NCI-H1417 treated with DMSO at 0.1 percent for 48 hours (cell line): ENCODE measurements at places on chromosomes 11 and 22.

GRCh38 chr11:120381401-120381800, 45.2 kb downstream of the ARHGEF12 start:
- DNase-seq = no peak

- DNase-seq = no peak
Observed at GRCh38 chr22:46366801-46367706, 31.5 kb downstream of the TRMU start.

DNA sequence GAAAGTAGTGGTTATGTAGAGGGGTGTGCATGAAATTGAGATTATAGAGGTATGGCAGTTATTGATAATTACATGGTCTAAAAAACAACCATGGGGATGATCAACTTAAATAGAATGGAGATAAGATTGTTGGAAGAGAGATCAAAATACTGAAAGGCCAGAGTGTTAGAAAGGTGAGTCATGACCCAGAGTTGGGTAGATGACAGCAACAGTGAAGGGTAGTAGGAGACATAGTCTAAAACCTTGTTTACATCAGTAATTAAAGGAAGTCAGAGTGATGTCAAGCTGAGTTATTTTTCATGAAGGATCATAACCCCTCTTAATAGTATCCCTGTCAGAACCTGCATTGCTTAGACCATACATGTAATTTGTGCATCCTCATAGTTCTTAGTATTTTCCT, 110.9 kb downstream of the ELP4 start:
- no peak for DNase-seq

DNA sequence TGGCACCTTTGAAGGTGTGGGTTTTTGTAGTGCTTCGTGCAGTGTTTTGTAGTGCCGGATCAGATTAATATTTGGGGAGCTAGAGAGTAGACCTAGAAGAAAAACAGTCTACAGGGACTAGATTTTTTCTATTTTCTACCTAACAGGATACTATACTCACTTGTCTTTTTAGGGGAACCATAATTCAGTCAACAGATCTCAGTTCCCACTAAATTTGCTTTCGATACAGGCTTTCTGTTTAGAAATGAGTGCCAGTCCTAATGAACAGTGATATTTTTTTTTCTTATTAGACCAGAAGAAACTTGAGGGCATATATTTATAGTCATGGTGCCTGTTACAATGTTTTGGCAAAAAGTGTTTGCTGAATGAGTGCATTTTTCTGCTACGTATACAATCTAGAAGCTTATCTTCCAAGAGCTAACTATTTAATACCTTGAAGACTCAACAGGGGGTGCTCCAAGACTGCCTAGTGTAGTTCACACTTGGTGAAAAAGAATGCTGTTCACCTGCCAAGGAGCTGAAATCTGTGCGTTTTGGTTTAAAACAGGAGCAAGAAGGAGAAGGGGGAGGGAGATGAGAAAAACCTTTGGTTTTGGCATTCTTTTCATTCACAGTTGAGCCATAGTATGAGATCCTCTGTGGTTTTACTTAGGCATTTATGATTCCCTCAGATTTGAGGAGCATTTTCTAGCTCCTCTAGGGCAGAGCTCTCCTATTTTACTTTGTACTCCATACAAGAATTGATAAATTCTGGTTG, 44.9 kb upstream of the VSTM5 start:
- DNase-seq = peak; percentile 35

- no peak for DNase-seq
Observed at GRCh38 chr11:76310832-76311595, 69.9 kb downstream of the THAP12 start.

- DNase-seq = no peak
Observed at GRCh38 chr11:119729951-119730613, 1.1 kb upstream of the NECTIN1 start.

DNA sequence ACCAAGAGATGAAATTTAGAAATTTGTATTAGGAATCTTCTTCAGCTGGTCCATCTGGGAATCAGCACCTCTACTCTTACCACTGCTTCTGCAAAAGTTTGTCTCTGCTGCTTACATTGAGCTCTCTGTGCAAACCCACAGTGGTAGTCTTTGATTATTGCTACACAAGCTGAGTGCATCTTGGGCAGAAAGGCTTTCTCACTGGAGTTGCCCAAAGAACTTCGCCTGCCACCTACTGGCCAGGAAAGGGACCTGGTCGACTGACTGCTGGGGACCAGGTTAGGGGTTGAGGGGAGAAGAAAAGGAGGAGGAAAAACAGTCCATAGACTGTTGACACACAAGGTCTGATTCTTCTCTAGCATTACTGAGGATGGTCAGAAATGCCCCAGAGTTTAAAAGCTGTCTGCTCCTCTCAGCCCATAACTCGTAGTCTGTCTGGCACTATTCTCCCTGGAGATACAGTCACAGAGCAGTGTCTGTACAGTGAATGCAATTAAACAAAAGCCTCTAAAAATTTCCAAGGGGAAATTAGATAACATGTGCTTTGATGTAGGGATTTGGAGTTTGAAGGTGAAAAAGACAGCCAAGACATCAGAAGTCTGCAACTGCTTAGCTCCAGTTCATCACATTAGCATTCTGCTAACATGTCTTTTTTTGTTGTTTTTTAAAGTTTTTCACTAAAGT, 215.0 kb upstream of the CTSC start:
- no peak for DNase-seq

DNA sequence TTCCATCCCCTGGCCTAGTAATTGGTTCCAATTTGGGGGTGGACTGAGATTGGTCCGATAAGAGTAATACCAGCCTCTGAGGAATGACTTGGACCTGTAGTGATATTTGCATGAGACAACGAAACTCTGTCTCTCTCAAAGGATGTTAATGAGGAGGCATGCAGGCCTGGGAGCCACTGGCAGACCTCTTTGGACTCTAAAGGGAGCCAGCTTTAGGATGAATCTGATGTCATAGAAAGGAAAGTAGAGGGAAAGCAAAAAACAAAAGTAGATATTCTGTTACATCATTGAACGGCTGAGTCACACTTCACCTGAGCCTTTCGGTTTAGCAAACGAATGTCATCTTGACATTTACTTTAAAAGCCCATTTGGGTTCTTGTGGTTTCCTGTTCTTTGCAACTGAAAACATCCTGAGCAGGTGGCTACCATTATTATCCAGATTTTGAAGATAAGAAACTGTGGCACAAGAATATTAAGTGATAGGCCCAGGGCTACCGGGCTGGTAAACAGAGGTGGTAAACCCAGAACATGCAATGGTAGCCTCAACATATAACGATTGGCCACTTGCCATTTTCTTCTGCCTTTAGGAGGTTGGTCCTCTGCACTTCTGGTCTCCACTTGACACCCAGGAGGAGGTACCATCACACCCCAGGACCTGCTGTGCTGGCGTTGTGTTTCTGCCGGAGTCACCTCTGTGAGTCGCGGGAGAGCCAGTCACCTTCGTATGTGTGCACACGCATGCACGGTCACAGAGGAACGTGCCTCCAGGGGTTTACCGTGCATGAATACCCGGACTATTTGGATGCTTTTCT, 42.7 kb downstream of the RTL6 start:
- no peak for DNase-seq

GRCh38 chr11:8794126-8794525, 111.5 kb downstream of the RPL27A start:
- DNase-seq = no peak

GRCh38 chr11:8699903-8700302, 17.3 kb downstream of the RPL27A start:
- no peak for DNase-seq

GRCh38 chr11:95138448-95138847, 48.8 kb downstream of the ENDOD1 start:
- DNase-seq = peak; percentile 33

- DNase-seq = no peak
Observed at GRCh38 chr11:288478-289397, at the start of gene PGGHG. TSS of gene PGGHG (plus strand) at chr11:289126. CDS start at chr11:289817, 691 bp downstream.

- DNase-seq = no peak
Observed at GRCh38 chr22:22378446-22379415, 129.8 kb downstream of the ZNF280B start.

DNA sequence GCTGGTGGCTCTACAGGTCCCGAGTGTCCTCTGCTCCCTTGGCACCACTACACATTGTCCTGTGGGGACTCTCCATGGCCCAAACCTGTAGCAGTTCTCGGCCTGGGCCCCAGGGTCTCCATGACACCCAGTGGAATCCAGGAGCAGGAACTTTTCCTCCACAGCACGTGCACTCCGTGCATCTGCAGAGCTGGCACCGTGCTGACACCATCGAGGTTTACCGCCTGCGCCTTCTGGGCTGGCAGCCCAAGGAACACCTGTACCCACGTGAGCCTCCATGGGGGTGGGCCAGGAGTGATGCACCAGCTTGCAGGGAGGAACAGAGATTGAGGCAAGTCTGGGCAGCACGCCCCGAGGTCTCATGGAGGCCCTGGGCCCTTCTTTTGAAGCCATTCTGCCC, 25.2 kb downstream of the TSPAN32 start:
- no peak for DNase-seq

DNA sequence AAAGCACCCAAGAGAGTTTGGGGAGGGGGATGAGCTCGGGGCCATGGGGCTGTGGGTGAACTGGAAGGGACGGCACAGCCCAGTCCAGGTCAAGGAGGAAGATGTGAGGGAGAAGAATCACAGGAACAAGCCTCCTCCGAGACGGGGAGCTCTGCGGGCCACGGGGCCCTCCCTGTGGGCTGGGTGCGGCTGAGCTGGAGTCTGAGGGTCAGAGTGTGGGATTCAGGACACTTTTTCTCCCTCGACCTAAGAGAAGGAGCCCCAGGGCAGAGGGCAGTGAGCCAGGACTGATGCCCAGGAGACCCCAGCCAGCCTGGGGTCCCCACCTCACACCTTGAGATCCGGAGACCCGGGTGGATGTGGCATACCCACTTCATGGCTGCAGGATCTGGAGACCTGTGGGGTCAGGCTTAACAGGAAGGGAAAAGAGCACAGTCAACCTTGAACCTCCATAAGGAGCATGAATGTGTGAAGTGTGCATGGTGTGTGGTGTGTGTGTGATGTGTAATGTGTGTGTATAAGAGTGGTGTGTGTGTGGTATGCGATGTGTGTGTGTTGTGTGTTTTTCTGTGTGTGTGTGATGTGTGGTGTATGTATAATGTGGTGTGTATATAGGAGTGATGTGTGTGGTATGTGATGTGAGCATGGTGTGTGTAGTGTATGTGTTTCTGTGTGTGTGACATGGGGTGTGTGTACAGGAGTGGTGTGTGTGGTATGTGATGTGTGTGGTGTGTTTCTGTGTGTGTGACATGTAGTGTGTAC, 504.6 kb downstream of the BRD1 start:
- DNase-seq = no peak

GRCh38 chr11:416051-416756, 1.4 kb upstream of the SIGIRR start:
- no peak for DNase-seq
